ENCODE measurements at places on chromosomes 12 and 14. TPM values are rescaled to one million over a fixed set of nuclear protein-coding genes. Genes with fewer than 3 reads are reported as not detected.

The LEMD3 gene
- total RNA-seq = 21.8 TPM

The PTCSC3 gene
- not detected for total RNA-seq

The SPX gene
- 1.2 TPM for total RNA-seq

The KLRB1 gene
- not detected for total RNA-seq

The CBLN3 gene
- 4.2 TPM for total RNA-seq

The PLEKHD1 gene
- total RNA-seq = 0.07 TPM

The IL22 gene
- not detected for total RNA-seq

The RNASE3 gene
- not detected for total RNA-seq

The STYK1 gene
- 0.53 TPM for total RNA-seq

The CLEC4E gene
- not detected for total RNA-seq

The SERPINA5 gene
- 0.33 TPM for total RNA-seq

The CLEC7A gene
- total RNA-seq = not detected

The RNF10 gene
- total RNA-seq = 189 TPM

The SLCO1B3 gene
- not detected for total RNA-seq

The SLC22A17 gene
- 31.1 TPM for total RNA-seq

The KHNYN gene
- total RNA-seq = 66.7 TPM

The TPPP2 gene
- not detected for total RNA-seq

The INSM2 gene
- not detected for total RNA-seq

The DLK1 gene
- total RNA-seq = not detected

The ABCD2 gene
- under 0.01 TPM for total RNA-seq

The NFE2 gene
- 0.10 TPM for total RNA-seq

The MAP3K9 gene
- total RNA-seq = 0.07 TPM

The MRPL51 gene
- total RNA-seq = 71.8 TPM

The PRKAG1 gene
- total RNA-seq = 65.5 TPM

The P2RX2 gene
- not detected for total RNA-seq

The SLC7A7 gene
- 3.4 TPM for total RNA-seq

The KRT86 gene
- 5.0 TPM for total RNA-seq

The TMEM132C gene
- total RNA-seq = not detected

The LUM gene
- 115 TPM for total RNA-seq
